ENCODE measurements at places on chromosomes 3 and 15.

GRCh38 chr3:69182588-69183316 lies 60.4 kb upstream of the LMOD3 start:
- DNase-seq = no peak

GRCh38 chr15:62035256-62035924 lies 24.9 kb downstream of the VPS13C start:
- no peak for DNase-seq

GRCh38 chr3:132594498-132594897 lies 2.6 kb upstream of the ACKR4 start:
- no peak for DNase-seq

GRCh38 chr3:95154766-95155165 lies 1091.9 kb downstream of the NSUN3 start:
- no peak for DNase-seq

- no peak for DNase-seq
These were observed 62.0 kb downstream of the ESYT3 start for GRCh38 chr3:138496436-138496835.

DNA sequence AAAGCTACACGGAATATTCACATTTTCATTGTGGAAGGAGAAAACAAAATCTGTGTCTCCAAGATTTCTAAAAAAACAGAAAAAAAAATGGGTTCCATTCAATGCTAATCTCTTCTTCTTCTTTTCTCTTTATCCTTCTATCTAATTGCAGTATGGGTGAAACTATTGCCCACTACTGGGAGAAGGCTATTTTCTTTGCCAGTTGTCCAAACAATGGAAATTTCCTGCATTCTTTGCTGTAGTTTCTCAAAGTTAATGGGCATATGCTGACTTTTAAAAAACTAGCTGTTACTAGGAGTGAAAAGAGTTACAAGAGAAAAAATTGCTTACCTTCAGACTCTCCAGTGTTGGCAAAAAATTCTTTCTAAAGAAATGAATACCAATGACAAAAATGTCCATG lies 179.3 kb upstream of the ANKRD28 start:
- DNase-seq = no peak

- no peak for DNase-seq
These were observed 56.1 kb downstream of the PLXNA1 start for GRCh38 chr3:127038923-127039581.

DNA sequence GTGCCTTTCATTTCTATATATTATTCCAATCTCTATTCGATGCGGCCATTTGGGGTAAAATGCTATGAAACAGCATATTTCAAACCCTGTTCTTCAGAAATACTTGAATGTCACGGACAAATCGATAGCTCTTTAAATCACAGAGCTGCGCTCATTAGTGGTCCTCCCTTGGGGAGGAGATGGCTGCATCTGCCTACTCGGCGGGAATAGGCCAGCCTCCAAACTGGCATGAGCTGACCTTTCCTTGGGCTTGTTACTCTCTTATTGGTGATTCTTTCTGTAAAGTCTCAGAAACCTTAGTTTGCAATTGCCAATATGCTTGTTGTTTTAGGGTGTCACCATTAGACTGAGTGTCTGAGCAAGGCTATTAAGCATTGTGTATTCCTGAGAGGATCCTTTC lies 120.9 kb downstream of the BDH1 start:
- DNase-seq = no peak

- no peak for DNase-seq
These were observed 75.7 kb downstream of the FNDC3B start for GRCh38 chr3:172115059-172115458.
